ENCODE measurements at places on chromosomes 7 and 10.
A peak's percentile ranks its signal among the peaks of the same experiment; 100 is the strongest.

GRCh38 chr10:101284101-101284743 is 55.0 kb upstream of the LBX1 start:
- DNase-seq, result no peak

- DNase-seq, result no peak
Observed at GRCh38 chr7:99311702-99312101, 14.0 kb upstream of the ARPC1A start.

DNA sequence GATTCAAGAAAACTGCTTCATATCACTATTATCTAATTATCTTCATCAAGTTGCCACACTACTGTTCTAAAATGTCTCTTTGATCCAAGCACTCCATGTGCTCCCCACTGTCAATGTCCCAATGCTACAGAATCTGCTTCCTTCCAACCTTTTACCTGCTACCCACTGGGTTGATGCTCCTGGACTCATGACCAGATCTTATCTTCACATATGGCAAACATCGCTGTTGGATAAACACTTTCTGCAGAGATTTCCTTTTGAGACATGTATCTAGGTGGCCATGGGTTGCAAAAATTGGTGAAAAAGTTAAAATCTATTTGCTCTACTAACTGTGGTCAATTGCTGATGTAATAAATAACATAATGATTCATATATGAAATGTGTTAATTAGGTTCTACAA is 24.5 kb upstream of the SEMA3C start:
- DNase-seq, result no peak

GRCh38 chr7:106717254-106717954 is 56.4 kb upstream of the CCDC71L start:
- DNase-seq, result no peak

GRCh38 chr10:46998192-46998591 is 87.0 kb downstream of the PTPN20 start:
- no peak for DNase-seq

GRCh38 chr7:47846138-47846836 is 102.0 kb downstream of the PKD1L1 start:
- DNase-seq, result peak; percentile 23

- no peak for DNase-seq
Observed at GRCh38 chr7:139571190-139571589, 47.7 kb downstream of the CLEC2L start.

GRCh38 chr10:132383101-132383500 is 13.9 kb upstream of the PWWP2B start:
- DNase-seq, result no peak

GRCh38 chr7:78677391-78677790 is 776.1 kb downstream of the MAGI2 start:
- no peak for DNase-seq

DNA sequence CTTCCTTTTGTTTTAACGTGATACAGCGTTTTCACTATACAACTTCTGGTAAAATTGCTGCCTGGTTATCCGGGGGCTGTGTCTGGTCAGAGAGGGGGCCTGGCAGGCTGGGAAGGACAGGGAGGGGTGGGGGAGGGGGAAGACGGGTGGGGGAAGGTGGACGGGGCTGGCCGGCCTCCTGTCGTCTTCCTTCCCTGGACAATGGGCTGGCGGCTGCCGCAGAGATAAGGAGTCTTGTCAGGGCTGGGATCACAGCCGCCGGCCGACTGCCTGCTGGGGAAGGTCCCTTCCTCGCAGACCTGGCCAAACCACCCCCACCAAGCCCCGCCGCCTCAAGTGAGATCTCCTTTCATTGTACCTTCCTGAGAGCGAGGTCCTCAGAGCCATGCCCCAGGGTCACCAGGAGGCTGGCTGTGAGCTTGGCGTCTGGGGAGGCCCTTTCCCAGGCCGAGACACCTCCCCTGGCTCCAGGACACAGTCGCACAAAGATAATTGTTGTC is 151.2 kb upstream of the TNRC18 start:
- no peak for DNase-seq

DNA sequence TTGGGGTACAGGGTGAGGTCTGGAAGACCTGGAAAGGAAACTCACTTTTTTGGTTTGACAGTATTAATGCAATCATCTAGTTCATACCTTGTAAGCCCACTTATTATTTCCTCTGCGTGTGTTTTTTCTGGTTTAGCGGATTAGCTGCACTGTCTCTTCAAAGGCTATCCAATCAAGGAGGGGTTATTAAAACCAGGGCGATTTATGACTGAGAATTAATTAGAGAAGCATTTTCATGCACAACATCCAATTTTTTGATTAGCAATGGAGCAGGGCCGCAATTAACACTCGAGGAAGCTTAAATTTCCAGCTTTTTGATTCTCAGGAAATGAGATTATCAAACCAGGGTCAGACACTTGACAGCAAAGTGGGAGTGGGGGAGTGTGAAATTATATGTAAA is 248.9 kb downstream of the EXOC4 start:
- DNase-seq, result no peak

GRCh38 chr7:131329176-131329570 is 1.5 kb downstream of the MKLN1 start:
- DNase-seq, result no peak

GRCh38 chr10:33876584-33877400 is 542.3 kb upstream of the NRP1 start:
- peak; percentile 11 for DNase-seq

DNA sequence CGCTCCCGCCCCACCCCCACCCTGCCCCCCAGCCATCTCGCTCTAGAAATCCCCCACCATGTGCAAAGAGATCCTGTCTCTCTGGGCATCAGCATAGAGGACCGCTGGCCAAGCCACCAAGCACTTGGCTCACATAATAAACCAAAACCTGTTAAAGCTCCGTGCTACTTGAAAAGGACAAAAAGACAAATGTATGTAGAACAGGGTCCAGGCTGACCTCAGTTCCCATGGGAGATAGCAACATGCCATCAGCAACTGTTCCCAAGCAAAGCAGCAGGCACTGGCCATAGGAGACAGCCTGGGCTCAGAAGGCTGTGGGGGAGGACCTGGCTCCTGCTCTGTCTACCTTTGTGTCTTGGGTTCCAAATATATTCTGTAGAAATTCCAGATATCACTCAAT is 38.4 kb upstream of the GDF10 start:
- no peak for DNase-seq

DNA sequence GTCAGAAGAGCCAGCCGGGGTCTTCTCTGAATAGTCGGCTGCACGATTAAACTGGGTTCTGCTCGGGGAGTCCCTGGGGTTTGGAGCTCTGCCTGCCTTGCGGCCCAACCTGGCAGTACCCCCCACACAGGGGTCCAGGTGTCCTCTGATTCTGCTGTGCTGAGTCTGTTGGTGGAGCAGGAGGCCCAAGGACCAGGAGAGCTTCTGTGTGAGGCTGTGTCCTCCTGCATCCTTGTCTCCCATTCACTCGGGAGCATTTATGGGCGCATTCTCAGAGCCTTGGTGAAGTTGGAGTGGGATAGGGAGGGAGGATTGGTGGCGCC is 14.2 kb downstream of the INPP5A start:
- DNase-seq, result no peak

DNA sequence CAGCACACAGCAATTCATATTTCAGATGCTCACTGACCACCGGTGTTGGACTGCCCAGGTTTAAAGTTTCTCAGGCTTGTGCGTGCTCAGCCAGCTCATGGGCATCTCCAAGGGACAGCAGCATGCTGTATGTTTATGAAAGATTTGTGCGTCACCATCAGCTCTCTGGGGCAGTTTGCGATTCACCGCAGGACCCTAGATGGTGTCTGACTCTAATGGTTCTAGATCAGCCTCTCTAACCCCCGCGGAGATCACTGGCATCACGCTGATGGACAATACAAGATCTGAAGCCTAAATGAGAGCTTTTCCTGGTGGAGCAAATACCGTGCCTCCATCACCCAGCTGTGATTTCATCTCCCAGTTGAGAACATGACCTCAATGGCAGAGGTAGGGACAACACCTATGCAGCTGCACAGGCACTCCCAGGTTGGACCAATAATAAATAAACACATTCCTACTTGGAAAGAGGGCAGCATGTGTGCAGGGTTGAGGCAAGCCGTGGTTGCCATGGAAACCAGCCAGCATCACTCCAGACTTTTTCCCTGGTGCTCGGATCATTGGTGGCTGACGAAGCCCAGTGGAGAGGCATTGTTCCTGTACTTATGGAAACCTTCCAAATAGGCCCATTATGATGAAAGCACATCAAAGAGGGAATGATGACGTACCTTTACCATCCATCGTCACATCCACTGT is 253.6 kb downstream of the KCNMA1 start:
- DNase-seq, result no peak

GRCh38 chr7:91165846-91166230 is 98.4 kb upstream of the FZD1 start:
- DNase-seq, result no peak
